ENCODE measurements at places on chromosomes 7 and 10.

DNA sequence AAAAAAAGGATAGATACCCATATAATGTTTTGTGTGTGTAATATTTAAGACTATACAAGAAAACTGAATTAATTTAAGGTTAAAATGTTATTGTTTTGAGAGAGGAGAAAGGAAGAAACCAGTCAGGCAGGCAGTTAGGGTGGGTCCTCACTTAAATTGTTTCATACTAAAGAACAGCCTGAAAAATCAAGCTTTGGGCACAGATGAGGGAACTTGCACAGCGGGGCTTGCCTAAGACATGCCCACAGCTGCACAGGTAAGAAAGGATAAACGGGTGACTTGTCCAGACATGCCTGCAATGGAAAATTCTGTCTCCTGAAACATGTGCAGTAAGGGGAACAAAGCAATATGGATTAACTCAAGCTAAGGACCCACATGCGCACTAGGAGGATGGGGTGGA, 158.4 kb downstream of the BBS9 start:
- no peak for DNase-seq

DNA sequence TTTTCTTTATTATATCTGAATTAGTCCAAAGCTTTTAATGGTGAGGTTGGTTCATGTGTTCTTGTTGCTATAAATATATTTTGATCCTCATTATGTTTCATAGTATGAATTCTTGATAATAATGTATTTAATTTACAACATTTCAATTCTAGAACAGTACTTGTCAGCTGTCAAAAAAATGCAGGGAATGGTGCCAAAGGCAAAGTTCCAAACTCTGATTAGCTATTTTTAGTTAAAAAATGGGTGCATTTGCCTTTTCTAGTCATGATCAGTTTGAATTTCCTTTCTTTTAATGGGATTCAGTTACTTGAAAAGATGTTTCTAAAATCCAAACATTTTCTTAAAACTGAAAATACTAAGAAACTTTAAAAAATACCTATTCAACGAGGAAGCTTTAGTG, 49.6 kb downstream of the ANKIB1 start:
- DNase-seq, result no peak

- no peak for DNase-seq
Observed at GRCh38 chr7:94565247-94565894, 55.8 kb downstream of the CASD1 start.

DNA sequence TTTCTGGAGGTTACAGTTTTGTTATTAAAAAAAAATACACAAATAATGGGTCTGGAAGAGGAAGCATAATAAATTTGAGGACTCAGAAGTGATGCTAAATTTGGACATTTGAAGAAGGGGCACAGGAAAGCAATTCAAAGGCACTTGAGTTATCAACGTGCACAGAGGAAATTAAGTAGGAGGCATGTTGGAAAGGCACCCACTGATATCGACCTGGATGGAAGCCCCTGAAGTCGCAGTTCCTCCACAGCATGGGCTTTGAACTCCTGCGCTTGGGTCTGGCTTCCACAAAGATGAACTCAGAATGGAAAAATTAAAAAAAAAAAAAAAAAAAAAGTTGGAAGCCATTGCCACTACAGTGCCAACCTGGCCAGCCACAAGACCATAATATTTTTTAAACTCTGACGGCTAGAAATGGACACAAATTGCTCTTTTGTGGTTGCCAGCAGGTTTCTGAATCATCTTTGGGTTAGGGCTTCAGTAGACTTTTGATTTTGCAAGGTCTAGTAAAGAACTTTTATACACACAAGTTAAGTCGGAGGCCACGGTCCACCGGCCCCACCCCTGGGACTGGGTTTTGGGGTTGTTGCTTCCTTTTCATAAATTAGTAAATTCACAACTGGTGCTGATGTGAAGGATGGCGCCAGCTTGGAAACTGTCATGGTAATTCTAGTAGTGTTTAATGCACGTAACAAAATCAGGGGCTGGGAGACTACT, 21.6 kb downstream of the JCAD start:
- no peak for DNase-seq

- DNase-seq, result no peak
Observed at GRCh38 chr7:128073671-128074310, 42.6 kb upstream of the LRRC4 start.

DNA sequence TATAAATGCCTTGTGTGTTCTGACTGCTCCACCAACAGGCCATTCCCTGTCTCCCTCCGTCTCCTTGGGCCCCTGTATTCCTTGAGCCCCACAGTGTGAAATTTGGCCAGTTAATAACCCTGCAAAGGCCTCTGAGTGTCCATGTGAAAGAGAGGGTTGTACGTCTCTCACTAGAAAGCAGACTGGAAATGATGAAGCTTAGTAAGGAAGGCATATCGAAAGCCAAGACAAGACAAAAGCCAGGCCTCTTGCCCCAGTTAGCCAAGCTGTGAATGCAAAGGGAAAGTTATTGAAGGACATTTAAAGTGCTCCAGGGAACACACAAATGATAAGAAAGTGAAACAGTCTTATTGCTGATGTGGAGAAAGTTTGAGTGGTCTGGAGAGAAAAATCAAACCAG, 680.2 kb downstream of the SDK1 start:
- DNase-seq, result no peak

DNA sequence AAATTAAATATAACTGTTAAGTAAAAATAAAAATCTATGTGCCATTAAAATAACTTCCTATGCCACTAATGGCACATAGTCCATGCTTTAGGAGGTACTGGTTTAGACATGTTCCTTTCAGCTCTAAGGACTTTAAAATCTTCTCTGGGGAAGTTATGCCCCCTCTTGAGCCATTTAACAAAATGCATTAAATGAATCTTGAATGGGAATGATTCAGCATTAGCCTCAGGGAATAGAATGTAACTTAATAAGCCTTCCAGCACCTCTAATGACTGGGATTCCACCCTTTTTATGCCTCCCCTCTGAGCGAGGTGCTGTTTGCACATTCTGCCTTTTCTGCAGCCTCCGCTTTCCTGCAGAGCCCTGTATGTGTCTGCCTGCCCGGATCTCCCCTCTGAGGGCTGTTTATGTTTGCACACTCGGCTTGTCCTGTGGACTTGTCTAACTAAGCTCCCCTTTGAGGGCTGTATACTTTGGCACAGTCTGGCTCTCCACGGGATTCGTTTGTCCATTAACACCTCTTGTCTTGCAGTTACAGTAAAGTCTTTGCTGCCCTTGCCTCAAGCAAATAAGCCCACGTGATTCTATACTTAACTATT, 108.4 kb upstream of the HPS1 start:
- DNase-seq, result no peak

DNA sequence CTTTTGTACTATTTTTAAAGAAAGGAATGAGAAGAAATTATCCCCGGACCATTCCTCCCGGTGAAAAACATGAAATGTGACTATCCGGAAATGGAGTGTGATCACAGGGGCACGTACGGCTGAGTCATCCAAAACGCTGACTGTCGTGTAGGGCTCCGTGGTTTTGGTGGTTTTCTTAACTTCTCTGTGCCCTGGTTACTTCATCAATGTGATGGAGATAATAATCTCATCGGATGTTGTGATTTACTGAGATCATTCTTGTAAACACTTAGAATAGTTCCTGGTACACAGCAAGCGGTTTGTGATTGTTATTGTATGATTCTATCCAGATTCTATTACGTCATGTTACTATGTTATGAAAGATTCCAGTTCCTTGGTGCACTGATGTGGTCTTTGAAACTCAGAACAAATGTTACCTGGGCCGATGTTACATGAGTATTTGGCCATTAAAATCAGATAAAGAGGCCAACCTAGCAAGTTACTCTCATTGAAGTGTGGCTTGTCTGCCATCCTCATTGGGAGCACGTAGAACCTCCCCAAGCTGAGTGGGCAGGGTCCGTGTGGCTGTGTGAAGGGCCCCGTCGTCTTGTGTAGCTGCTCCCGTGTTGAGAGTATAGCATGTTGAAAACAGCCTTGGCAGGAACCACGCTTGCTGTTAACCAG, 99.5 kb downstream of the CAMK1D start:
- DNase-seq, result peak; percentile 73

DNA sequence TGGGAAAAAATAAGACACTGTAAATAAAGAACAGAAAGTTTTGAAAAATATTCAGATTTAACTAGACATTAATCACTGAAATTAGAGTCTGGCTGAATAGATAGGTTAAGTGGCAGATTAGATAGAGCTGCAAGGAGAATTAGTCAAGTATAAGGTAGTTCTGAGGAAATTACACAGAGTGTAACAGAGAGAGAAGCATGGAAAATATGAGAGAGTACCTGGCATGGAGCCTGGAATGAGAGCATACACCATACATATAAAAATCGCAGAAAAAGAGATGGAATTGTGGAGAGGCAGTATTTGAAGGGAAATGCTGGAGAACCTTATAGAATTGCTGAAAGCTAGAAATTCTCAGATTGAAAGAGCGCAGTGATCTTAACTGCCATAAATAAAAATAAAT, 46.9 kb downstream of the ZNRF2 start:
- DNase-seq, result no peak
